Suprapubic skin (tissue), 4 donors: ENCODE measurements at places on chromosomes 3 and 15. TPM values are rescaled to one million over a fixed set of nuclear protein-coding genes. Genes with fewer than 3 reads are reported as not detected.
A peak's percentile ranks its signal among the peaks of the same experiment; 100 is the strongest.

MESP1 gene
- 0.57 TPM for total RNA-seq

DNASE1L3 gene
- total RNA-seq: 4.6 TPM

ATP13A5 gene
- 4.8 TPM for total RNA-seq

ANKRD63 gene
- not detected for total RNA-seq

GRCh38 chr3:61894988-61895935 is 333.9 kb downstream of the PTPRG start:
- no peaks in the 10 kb centered on the region for H3K27me3 ChIP-seq
- peaks cover 18% of the 10 kb centered on the region for H3K4me1 ChIP-seq
- no peak overlapping the region for H3K4me3 ChIP-seq
- H3K27ac ChIP-seq: peak overlapping the region; percentile 49
- no peak for DNase-seq

GRCh38 chr3:172516318-172517214 is 6.7 kb downstream of the TNFSF10 start:
- peak overlapping the region; percentile 87 for H3K27ac ChIP-seq
- peaks cover 80% of the 10 kb centered on the region for H3K4me1 ChIP-seq
- peak; percentile 73 for DNase-seq
- no peak overlapping the region for H3K4me3 ChIP-seq
- H3K27me3 ChIP-seq: no peaks in the 10 kb centered on the region
- H3K36me3 ChIP-seq: peaks cover 19% of the 10 kb centered on the region

- H3K4me1 ChIP-seq: no peaks in the 10 kb centered on the region
- DNase-seq: no peak
- peaks cover 4% of the 10 kb centered on the region for H3K36me3 ChIP-seq
- H3K27ac ChIP-seq: no peak overlapping the region
- no peak overlapping the region for H3K4me3 ChIP-seq
- H3K27me3 ChIP-seq: no peaks in the 10 kb centered on the region
Observed at GRCh38 chr15:73233623-73234022, 135.1 kb downstream of the HCN4 start.

DNA sequence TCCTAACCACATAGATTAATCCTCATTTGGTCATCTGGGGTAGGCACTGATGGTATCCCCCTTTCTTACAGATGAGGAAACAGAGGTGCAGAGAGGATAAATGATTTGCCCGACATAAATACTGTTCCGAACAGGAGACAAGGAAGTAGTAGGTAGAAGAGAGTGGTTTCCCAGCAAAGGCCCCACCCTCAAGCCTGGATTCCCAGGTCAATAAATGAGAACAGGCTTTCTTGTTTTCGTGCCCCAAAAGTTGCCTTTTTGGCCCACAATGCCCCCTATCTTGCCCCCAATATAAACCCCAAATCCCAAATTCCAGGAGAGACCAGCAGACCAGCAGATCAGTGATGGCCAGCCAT is 125.5 kb upstream of the PRR20G start:
- no peak overlapping the region for H3K4me3 ChIP-seq
- H3K27me3 ChIP-seq: peaks cover 46% of the 10 kb centered on the region
- no peak for DNase-seq
- no peak overlapping the region for H3K27ac ChIP-seq
- no peaks in the 10 kb centered on the region for H3K36me3 ChIP-seq
- H3K4me1 ChIP-seq: no peaks in the 10 kb centered on the region

- H3K27ac ChIP-seq: no peak overlapping the region
- no peaks in the 10 kb centered on the region for H3K27me3 ChIP-seq
- no peak for DNase-seq
- H3K4me1 ChIP-seq: peaks cover 5% of the 10 kb centered on the region
Observed at GRCh38 chr3:39262846-39263245, 17.0 kb downstream of the CX3CR1 start.

- H3K4me1 ChIP-seq: peaks cover 7% of the 10 kb centered on the region
- H3K27me3 ChIP-seq: no peaks in the 10 kb centered on the region
- H3K4me3 ChIP-seq: no peak overlapping the region
- H3K27ac ChIP-seq: no peak overlapping the region
Observed at GRCh38 chr3:15476378-15476777, 45.1 kb downstream of the COLQ start.

DNA sequence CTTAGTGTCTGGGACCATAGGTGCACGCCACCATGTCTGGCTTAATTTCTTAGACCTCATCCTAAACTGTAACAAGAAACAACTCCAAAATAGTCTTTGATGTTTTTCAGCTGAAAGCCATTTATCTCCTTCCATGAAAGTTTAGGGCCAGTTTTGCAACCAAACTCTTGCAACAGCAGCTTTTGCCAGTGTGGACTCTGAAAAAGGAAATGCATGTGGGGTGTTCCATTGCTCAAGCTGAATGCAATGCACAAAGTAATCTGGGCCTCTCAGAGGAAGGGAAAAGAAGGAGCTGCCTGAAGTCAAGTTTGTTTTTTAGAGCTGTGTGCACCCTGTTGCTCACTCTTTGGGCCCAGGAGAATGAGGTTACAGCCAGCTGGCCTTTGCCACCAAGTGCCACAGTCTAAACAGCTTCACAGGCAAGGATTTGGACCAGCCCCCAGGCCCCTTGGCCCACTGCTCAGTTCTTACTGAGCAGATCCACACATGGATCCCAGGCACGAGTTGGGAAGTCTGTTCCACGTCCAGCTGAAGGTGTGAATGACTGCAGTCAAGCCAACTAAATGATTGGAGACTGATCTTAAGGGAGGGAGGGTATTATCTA is 212.3 kb upstream of the LRRFIP2 start:
- no peak for DNase-seq
- no peaks in the 10 kb centered on the region for H3K4me1 ChIP-seq
- H3K4me3 ChIP-seq: no peak overlapping the region
- H3K27ac ChIP-seq: no peak overlapping the region
- no peaks in the 10 kb centered on the region for H3K27me3 ChIP-seq

DNA sequence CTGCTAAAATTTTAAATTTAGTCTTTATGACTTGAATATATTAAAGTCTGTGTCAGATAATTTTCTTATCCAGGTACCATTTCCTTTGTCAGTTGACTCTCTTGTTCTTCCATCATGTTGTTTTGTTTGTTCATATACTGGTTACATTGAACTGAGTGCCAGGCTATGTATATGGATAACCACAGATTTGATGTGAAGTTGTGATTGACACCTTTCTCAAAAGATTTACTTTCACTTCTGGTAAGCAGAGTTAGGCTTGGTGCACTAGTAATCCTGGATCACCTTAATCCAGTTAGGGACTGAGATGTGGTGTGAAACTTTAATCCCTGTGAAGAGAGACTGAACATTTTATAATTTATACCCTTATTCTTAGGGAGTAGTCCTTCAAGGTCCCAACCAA is 99.4 kb downstream of the ADAM10 start:
- no peaks in the 10 kb centered on the region for H3K4me1 ChIP-seq
- H3K27me3 ChIP-seq: no peaks in the 10 kb centered on the region
- H3K27ac ChIP-seq: no peak overlapping the region
- no peak for DNase-seq

DNA sequence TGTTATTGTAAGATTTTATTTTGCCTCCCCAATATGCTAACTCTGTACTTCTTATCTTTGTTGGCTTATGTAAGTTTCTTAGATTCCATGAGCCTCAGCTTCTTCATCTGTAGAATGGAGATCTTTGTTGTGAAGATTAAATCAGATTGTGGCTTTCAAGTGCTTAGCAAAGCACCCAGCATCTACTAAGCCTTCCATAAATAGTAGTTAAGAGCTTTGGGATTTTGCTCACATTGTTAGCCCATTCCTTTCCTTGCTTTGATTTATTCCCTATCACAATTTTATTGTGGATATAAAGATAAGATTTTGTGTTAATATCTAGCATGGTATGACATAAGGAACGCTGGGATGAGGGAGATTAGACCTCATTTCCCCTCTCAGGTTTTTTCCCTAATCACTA is 501.4 kb downstream of the PYDC2 start:
- no peak for DNase-seq
- H3K4me3 ChIP-seq: no peak overlapping the region
- H3K36me3 ChIP-seq: no peaks in the 10 kb centered on the region
- no peak overlapping the region for H3K27ac ChIP-seq

DNA sequence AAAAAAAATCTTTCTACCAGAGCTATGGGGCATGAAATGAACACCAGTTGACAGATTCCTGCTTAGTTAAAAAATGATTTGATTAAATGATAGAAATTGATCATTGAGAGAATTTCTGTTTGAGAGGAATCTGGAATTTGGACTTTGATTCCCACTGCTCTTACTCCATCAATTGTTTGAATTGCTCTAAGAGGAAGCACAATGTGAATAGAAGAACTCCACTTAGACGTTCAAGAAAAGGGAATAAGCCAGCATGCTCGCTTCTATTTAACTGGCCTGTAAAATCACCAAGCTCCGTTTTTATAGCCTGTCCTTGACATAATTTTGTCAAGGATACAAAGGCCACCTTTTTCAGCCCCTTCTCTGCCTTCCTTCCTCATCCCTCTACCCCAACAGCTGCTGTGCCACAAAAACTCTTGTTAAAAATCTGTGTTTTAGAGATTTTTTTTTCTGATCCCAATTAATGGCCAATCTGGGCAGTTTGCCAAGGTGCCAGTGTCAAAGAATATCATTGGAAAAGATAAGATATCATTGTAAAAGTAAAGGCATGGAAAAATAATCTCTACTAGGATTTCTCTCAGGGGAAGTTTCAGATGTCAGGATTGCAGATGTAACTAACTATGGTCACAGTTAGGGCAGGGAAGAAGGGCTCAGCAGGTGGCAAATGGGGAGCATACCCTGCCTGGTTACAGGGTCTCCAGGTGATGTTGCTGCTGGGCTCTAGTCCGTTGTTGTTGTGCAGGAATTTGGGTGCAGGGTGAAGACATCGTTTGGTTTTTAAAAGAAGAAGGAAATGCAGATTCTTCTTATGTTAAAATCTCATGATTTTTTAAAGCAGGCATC is 301.8 kb upstream of the PDZRN3 start:
- no peak for DNase-seq
- no peak overlapping the region for H3K27ac ChIP-seq
- H3K36me3 ChIP-seq: no peaks in the 10 kb centered on the region
- no peak overlapping the region for H3K4me3 ChIP-seq

DNA sequence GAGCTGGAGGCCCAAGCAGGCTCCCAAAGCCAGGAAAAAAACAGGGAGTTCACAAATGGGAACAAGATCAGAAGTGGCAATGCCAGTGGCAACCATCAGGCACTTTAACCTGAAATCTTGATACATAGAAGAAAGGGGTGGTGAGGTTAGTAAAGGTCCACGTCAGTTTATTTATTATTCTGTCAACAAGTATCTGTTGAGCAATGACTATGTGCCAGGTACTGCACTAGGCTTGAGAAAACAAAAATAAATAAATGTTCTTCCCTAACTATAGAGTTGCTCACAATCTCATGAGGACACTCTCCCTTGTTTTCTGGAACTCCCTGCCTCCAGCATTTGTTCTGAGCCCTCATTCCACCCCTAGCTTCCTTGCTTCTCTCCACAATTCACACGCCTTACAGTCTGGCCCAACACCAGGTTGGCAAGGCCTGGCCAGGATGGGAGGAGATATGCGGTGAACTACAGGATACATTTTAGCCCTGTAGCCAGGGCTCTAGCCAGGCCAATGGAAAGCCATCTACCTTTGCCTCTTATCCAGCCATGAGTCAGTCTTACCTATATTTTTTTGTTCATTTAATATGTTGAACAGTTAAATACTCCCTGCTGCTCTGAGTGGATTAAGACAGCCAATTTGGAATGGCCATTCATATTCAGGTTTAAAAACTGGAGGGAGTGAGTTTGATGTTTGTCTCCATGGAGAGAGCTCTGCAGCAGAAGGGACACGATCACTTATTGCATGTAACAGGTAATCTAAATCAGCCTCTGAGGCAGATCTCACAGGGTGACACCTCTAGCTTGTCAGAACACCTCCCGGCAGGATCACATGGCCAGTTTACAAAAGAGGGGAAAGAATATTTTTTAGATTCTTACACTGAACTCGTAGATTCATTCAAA is 161.9 kb upstream of the ATP11B start:
- no peaks in the 10 kb centered on the region for H3K27me3 ChIP-seq
- H3K4me1 ChIP-seq: no peaks in the 10 kb centered on the region
- H3K36me3 ChIP-seq: no peaks in the 10 kb centered on the region
- H3K4me3 ChIP-seq: no peak overlapping the region
- peak overlapping the region; percentile 11 for H3K27ac ChIP-seq

DNA sequence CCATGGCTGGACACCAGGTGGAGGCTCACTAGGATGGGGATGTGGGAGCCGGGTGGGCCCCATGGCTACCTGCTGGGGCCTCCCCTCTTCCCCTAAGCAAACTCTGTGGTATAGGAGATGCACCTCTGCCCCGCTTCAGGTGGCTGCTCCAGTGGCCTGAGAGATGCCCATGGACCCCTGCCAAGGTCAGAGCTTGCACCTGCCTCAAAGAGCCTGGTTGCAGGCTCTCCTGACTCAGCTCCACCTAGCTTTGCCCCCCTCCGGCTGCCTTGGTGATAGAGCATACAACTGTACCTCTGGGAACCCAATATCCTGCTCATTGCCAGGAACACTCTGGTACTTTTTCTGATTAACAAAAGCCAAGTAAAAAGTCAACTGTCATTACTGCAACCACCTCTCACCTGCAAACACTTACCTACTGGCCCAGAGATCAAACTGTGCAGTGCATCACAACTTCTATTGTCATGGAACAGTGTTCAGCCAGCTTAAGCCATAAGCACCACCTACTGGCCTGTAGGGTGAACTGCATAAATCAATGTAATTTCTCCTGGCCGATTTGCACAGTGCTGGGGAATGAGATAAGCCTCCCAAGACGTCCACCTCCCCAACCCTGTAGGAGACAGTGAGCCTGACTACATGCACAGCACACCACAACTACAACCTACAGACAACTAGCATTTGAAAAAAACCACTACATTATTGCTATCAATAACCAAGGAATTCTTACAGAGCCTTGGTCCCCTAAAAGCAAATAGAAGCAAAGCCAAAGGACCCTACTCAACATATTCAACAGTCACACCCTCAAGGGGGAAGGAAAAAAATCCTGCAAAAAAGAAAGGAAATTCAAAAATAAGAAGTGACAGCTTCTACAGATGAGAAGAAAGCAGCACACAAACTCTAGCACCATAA is 352.4 kb upstream of the ARHGEF26 start:
- H3K4me1 ChIP-seq: no peaks in the 10 kb centered on the region
- H3K27ac ChIP-seq: no peak overlapping the region
- DNase-seq: peak; percentile 59

GRCh38 chr3:50356553-50356952 is 2.8 kb downstream of the TMEM115 start:
- peak overlapping the region; percentile 97 for H3K4me3 ChIP-seq
- peaks cover 38% of the 10 kb centered on the region for H3K36me3 ChIP-seq
- no peaks in the 10 kb centered on the region for H3K27me3 ChIP-seq
- H3K4me1 ChIP-seq: peaks cover 61% of the 10 kb centered on the region
- DNase-seq: no peak
- H3K27ac ChIP-seq: peak overlapping the region; percentile 13
